ENCODE measurements at places on chromosomes 11 and 22.

DNA sequence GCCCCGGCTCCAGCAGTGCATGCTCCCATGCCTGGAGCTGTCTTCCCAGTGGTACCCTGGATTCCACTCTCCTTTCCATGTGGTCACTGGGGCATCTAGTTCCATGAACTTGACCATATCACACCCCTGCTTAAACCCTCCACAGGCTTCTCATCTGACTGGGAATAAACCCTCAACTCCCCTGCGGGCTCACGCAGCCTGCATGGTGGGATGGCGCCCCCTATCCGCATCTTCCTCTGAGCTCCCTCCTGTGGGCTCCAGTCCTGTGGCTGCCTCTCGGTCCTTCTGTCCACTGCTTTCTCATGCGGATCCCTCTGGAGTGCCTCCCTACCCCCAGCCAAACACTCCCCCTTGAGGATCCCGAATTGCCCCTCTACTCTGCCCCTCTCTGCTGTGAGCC lies 41.4 kb upstream of the TTLL12 start:
- no peak for DNase-seq

- no peak for DNase-seq
Measured at GRCh38 chr11:69171476-69172240, 15.9 kb downstream of the SMIM38 start.

- no peak for DNase-seq
Measured at GRCh38 chr11:10695833-10696232, 2.3 kb upstream of the IRAG1 start.

- no peak for DNase-seq
Measured at GRCh38 chr11:134236834-134237556, 12.5 kb downstream of the VPS26B start.

DNA sequence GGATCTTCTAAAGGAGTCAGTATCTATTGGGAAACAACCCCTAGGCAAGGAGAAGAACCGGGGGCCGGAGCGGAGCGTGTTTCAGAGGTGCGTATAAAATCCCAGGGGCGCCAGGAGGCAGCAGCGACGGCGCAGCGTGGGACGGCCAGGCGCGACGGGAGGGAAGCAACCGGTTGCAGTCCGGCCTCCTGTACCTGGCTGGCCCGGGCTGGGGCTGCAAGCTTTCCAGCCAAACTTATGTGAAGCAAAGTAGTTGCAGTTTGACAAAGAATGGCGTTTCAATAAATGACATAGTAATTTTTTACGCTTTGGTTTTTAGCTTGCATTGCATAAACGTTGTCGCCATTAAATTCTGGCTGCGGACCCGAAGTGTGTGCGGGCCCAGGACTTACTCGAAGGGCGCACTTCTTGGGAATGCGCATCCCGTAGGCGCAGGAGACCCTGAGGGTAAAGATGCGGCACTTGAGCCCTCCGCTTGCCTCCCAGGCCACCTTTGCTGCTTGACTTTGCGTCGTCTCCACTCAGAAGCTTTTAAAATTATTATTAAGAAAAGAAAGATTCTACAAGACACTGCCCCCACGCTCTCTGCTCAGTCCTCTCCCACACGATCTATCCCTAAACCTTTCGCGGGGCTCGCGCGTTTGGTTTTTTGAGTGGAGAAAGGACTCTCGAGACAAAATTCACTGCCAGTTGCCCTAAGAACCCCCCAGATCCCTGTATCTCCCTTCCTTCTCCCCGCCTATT lies 1.6 kb upstream of the WT1 start:
- DNase-seq: peak; percentile 41

- no peak for DNase-seq
Measured at GRCh38 chr22:36228944-36229343, 10.4 kb downstream of the APOL2 start.

All from uterus (tissue), 4 donors.